ENCODE measurements at places on chromosomes 2 and 18.

GRCh38 chr18:48861181-48861708 lies 89.5 kb downstream of the SMAD7 start:
- no peak for DNase-seq

- no peak for DNase-seq
Observed at GRCh38 chr18:44935455-44935854, 254.8 kb downstream of the SETBP1 start.

GRCh38 chr2:8229546-8229986 lies 452.3 kb upstream of the ID2 start:
- DNase-seq, result peak; percentile 90

- DNase-seq, result no peak
Observed at GRCh38 chr2:66601624-66602023, 166.7 kb downstream of the MEIS1 start.

DNA sequence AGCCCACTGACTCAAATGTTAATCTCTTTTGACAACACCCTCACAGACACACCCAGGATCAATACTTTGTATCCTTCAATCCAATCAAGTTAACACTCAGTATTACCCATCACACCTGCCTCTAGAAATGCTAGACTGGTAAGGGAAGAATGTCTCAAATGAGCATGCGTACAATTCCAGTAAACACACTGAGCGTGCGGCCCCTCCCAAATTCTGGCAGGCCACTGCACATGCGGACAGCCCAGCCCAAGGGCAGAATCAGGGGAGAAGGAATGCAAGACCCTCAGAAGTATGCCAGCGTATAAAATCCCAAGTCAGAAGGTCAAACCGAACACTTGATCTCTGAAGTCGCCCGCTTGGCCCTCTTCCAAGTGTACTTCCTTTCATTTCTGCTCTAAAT lies 7.6 kb upstream of the EMILIN2 start:
- no peak for DNase-seq

- no peak for DNase-seq
Observed at GRCh38 chr2:158914731-158915130, 53.7 kb upstream of the TANC1 start.

DNA sequence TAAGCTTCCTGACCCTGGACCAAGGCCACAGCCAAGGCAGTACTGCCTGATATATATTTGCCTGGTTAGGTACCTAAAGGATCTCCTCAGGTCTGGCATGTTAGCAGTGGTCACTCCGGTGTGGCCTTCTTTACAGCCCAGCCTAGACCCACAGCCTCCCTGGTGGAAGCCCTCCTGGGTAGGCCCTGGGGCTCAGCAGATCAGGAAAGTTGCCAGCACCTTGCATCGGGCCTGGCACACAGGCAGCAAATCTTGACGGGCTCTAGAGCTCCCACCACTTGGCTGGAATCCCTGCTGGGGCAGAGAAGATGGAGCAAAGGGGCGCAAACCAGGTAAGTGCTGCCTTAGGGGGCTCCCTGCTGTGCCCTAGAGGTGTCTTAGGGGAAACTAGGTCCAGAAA lies 40.9 kb upstream of the ATP6V1B1 start:
- DNase-seq, result no peak

GRCh38 chr2:224027070-224027469 lies 12.0 kb downstream of the SERPINE2 start:
- no peak for DNase-seq

- DNase-seq, result no peak
Observed at GRCh38 chr18:58454406-58455061, 174.4 kb downstream of the ALPK2 start.

DNA sequence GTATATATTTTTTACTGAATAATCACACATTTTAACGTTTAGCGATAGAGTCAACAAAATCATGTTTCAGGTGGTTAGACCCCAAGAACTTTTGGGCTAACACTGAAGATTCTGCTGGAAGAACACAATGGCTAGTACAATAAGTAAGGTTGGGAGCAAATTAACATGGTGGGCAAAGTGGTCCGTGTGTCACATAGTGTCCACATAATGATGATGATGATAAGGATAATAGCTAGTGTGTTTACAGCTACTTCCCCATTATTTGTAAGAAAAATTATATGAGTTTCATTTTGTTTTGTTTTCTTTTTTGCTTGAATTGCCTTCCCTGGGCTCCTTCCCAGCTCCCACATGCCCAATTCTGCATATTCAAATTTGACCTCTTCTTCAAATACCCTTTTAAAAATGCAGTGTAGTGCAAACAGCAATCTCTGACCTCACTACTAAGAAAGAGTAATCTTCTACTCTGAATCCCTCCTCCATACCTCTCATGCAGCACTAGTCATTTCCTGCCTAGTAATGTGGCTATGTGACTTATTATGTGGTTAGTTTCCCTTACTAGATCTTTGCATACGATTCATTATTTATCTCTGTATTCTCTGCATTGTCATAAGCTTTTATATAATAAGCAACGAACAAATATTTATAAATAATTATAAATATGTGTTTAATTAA lies 16.9 kb upstream of the VPS54 start:
- DNase-seq, result no peak

- no peak for DNase-seq
Observed at GRCh38 chr2:61885896-61886603, 2.4 kb downstream of the CCT4 start.

GRCh38 chr2:18927525-18928232 lies 338.3 kb upstream of the NT5C1B start:
- DNase-seq, result no peak

- DNase-seq, result no peak
Observed at GRCh38 chr18:74328206-74328605, 12.6 kb downstream of the C18orf63 start.

GRCh38 chr18:767084-767882 lies 44.8 kb downstream of the YES1 start:
- DNase-seq, result no peak

GRCh38 chr18:55779691-55780585 lies 191.9 kb upstream of the TCF4 start:
- DNase-seq, result no peak

DNA sequence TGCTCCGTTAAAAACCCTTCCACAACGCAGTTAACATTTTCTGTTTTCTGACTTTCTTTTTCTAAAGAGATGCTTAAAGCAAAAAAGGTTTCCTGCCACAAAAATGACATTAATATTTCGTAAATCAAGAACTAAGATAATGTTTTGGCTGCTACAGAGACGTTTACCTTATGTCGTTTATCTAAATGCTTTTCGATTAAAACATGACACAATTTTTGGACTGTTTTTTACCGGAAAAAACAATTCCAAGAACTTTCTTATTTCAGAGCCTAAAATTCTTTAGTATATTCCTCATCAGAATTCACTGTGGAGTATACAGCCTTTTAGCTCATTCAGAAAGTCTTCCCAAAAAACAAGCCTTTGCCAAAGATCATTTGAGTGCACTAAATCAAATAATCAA lies 278.0 kb upstream of the TCF4 start:
- no peak for DNase-seq

DNA sequence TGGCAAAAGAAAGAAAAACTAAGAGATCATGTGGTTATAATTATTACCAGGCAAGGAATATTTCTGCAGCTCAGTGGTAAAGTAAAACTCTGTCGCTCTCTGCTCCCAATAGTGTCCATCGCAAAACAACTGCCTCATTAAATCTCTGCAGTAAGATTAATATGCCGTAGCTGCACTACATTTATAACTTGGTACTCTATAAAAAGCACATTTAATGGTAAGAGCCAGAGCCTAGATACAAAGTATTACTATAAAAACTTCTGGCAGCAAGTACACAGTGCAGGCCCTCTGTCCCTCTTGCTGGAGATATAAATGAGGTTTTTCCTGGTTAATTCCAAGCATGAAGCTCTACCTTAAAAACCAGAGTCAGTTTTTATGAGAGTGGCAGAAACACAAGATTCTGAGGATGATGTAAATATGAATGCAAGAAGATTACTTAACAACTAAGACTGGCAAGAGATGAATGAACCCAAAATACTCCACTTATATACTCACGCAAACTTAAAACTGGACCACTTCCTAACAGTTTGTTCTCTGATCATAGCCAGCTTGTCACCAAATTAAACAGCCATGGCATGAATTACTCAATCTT lies 25.5 kb downstream of the ZNF521 start:
- no peak for DNase-seq

DNA sequence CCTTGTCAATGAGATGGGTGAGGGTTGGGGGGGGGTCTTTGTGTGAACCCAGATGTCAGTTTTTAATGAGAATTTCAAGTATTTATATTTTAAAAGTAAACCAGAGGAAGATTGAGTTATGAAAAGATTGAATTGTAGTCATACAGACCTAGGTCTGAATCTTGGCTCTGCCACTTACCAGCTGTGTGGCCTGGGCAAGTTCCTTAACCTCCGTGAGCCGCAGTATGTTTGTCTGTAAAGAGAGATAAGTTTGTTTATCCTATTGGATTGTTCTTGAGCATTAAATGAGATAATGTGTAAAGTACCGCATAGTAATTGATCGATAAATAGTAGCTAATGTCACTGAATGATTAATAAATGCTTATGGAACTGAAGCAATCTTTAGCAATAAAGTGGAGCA lies 63.8 kb downstream of the EML6 start:
- DNase-seq, result no peak

Data from GF-D8 (cell line).